ENCODE measurements at places on chromosomes 12 and 14.

GRCh38 chr12:97048421-97049035 is 141.5 kb downstream of the NEDD1 start:
- DNase-seq = no peak

- DNase-seq = no peak
Observed at GRCh38 chr12:10372559-10372958, 17.3 kb downstream of the KLRK1 start.

DNA sequence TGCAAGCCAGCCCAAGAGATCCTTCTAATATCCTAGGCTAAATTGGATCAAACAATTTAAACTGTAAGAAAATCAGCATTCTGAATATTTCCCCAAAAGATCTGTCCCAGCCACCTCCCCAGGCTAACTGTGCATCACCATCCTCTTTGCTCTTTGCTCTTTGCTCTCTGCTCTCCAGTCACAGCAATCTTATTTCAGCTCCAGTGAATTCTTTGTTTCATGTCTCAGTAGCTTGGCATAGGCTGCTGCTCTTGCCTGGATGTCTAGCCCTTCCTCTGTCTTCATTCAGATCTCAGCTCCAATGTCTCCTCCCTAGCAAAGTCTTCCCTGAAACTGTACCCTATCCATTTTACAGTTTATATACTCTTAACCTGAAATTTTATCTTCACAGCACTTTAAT is 399.8 kb upstream of the USP15 start:
- no peak for DNase-seq

DNA sequence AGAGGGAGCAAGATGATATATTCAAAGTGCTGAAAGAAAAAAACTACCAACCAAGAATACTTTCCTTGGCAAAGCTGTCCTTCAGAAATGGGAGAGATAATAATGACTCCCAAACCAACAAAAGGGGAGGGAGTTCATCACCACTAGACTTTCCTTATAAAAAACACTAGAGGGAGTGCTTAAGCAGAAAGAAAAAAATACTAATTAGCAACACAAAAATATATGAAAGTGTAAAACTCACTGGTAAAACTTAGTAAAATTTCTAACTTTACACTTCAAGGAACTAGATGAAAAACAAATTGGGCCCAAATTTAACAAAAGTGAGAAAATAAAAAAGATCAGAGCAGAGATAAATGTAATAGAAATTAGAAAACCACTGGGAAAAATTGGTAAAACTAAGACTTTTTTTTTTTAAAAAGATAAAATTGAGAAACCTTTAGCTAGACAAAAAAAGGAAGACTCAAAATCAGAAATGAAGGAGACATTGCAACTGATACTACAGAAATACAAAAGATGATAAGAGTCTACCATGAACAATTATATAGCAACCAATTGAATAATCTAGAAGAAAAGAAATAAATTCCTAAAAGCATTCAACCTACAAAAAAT is 60.4 kb upstream of the FAR2 start:
- DNase-seq = no peak

- DNase-seq = no peak
Observed at GRCh38 chr14:102085948-102086708, 716 bp downstream of the HSP90AA1 start.

DNA sequence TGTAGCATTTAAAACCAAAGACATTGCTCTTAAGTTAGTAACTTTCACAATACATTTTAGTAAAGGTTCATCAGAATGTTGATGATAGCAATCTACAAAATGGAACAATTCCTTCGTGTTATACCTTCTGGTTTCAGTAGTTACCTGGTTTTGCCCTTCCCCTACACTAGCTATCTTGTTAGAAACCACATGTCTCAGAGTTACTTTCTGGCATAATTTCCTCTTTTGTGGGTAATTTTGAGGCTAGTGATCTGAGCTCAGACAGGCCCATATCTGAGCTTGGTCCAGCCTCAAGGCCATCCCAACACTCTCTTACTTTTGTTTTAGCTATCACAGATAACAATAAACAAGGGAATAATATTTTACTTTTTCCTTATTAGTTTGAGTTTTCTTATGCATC is 196.9 kb downstream of the KITLG start:
- no peak for DNase-seq

DNA sequence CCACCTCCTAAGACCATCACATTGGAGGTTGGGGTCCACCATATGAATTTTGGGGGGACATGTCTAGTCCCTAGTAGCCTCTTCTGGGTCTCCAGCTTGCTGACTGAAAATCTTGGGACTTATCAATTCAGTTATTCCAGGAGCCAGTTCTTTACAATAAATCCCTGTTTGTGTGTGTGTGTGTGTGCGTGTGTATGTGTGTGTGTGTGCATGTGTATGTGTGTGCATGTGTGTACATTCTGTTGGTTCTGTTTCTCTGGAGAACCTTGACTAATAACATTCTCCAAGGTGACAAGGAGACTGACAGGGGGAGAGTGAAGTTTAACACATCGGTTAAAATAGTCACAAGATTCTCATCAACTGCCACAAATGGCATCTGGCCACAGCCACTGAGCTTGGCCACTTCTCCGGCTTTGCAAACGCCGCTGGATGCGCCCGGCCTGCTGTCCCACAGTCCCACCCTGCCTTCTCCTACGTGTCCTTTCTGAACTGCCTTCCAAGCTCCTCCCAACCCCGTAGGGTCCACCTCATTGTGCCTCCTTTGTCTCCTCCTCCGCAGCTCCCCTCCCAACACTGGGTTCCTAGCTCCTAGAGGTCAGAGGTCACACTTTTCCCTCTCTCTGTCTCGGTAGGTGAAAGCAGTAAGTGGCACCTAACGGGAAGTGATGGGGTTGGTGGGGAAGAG is 88.1 kb upstream of the DIO3 start:
- peak; percentile 31 for DNase-seq

DNA sequence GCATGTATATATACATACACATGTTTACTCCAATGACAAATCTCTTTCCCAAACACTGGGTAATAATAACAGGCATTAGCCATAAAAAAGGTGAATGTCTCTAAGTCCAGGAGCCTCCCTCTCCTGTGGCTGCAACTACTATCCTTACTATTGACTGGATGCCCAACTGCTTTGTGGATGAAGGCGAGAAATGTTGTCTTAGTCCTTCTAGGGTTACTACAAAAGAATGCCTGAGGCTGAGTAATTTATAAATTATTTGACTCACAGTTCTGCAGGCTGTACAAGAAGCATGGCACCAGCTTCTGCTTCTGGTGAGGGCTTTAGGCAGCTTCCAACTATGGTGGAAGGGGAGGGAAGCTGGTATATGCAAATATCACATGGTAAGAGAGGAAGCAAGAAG is 366.0 kb upstream of the DDHD1 start:
- DNase-seq = no peak

DNA sequence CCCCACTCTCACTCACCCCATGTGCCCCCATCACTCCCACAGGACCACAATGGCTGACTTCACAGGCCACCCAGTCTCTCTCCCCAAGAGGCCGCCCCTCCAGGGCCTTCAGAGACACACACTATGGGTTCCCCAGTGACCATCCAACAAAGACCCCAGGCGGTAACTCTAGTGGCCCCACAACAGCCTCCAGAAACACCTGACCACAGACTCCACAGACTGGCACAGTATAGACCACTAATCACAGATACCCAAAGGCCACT is 3.0 kb downstream of the ZNF605 start:
- DNase-seq = no peak

DNA sequence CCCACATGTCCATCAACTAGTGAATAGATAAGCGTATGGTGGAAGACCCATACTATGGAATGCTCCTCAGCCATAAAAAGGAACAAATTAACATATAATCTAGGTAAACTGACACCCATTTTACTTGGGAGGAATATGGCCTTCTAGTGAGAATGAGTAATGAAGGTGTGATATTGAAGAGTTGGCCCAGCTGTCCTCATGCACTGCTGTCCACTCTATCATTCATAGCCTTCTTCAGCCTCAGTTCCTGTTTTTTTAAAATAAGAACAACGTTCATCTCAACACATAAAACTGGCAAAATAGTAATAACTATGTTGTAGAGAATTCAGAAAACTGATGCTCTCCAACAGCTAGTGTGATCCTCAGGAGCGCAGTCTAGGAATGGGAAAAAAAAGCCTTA is 26.5 kb upstream of the OXA1L start:
- no peak for DNase-seq

- DNase-seq = no peak
Observed at GRCh38 chr12:26576266-26576665, 256.7 kb downstream of the ITPR2 start.

GRCh38 chr14:69980457-69981425 is 101.5 kb downstream of the SMOC1 start:
- DNase-seq = no peak

DNA sequence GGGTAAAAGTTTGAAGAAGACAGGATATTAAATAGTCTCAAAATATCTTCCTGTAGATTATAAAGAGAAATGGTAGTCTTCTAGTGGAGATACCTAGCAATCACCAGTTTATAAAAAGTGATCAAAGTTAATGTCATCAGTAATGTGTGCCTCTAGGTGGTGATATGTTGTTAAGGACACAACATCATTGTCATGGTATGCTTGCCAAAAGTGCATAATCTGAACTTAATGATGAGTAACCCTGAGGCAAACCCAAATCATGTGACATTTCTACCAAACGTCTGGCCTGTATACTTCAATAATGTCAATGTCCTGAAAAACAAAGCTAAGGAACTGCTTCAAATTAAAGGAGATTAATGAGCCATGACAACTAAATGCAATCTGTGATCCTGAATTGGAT is 214.7 kb downstream of the PHLDA1 start:
- DNase-seq = no peak

- DNase-seq = peak; percentile 60
Observed at GRCh38 chr12:109822951-109823411, 10.2 kb downstream of the TRPV4 start.

DNA sequence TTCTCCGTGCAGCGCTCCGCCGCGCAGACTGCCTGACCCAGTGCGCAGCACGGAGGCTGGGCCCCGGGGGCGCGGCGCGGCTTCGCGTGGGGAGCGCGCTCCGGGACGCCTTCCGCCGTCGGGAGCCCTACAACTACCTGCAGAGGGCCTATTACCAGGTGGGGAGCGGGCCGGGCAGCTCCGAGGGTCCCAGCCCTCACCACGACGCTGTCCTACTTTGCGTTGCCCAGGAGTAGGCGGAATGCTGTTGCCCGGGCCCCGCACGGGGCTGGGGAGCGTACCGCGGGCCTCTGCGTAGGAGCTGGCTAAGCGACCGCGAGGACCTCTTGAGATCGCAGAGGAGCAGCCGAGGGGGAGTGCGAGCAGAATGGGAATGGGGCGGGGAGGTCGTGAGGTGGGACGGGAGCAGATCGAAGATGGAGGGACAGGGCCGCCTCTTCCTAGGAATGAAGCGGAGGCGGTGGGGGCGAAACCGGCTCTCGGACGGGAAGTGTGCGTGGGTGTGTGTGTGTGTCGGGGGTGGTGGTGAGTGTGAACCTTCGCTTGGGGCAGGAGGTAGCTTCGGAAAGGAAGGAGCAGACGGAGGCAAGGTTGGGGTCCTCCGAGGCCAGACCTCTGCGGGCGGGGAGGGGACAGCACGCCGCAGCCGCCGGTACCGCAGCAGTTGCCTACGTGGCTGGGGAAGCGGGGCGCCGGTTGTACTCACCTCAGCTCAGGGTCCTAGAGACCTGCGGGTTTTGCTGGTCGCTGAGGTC is 751 bp downstream of the P3H3 start:
- no peak for DNase-seq

GRCh38 chr14:78164226-78164853 is 5.8 kb upstream of the NRXN3 start:
- DNase-seq = no peak

DNA sequence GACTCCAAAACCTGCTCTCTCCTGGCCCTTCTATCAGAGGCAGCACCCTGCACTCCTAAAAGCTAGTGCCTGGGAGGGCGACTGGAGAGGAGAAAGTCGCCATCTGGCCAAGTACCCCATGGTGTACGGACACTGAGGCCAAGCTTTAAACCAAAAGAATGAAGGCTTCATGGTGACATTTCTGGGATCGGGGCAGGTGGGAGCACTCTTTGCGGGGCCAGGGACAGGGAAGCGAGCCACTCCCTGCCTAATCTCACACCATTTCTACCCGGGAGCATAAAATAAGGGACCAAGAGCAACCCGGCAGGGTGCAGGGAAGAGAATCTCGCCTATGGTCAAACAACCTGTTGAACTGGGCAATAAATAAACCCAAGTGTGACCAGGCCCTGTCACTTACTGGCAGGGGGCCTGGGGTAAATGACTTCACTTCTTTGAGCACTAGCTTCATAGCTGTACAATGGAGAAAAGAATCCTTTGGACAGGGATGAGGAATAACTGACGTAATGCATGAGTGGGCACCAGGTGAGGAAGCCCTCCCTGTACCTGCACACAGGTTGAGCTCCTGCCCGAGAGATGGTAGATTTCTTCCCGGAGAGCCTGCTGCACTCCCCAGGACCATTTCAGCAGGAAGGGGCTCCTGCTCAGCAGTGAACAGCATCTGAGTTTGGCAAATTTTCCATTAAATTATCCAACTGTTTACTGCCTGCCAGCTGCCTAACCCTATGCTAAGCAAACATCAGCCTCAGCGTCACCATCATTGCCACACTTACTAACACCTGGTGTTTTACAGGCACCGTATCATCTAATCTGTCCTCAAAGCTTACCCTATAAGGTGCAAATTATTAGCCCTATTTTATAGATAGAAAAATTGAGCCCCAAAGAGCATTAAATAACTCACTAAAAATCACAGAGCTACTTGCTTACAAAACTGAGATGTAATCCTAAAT is 2.0 kb downstream of the SERPINA1 start:
- no peak for DNase-seq

GRCh38 chr14:103395244-103395643 is 10.0 kb downstream of the MARK3 start:
- DNase-seq = no peak

DNA sequence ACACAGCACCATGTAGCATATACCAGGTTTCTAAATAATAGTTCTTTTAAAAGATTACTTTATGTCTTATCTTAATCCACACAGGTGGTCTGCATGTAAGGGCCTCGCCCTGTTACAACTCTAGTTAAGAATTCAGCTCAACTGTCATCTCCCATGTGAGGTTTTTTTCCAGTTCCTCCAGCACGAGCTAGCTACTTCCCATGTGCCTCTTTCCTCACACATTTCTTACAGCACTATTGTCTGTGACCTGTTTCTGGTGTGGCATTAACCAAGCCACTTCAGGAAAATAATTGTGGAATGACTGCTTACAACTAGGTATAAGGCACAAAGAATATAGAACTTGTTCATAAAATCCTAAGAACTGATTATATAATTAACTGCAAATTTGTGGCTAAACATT is 65.5 kb downstream of the SH2B3 start:
- no peak for DNase-seq

DNA sequence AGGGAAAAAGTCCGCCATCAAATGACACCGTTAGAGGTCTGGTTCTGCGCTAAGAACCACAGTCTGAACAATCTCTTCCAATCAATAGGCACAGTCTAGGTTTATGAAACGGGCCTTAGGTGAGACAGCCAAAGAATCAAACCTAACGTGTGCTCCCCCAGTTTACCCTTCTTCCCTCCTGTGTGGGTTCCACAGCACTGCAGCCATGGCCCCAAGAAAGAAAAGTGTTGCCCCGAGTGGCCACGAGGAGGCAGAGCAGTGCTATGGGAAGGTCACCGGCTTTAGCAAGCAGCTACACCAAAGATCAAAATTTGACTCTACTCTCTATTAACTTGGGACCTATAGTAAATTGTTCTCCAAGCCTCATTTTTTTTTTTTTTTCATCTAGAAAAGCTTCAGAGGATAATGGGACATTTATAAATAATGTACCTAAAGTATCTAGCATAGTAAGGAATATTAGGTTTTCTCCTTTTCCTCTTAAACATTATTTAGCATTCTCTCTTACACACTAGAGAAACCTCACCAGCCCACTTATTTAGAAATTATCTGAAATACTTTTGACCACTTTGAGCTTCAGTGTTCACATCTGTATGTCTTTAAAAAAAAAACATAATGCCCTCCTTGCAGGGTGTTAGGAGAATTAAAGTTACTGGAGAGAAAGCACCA is 70.2 kb upstream of the GPHB5 start:
- DNase-seq = no peak
